GM19239 (cell line): ENCODE measurements at places on chromosomes 1 and 21.

DNA sequence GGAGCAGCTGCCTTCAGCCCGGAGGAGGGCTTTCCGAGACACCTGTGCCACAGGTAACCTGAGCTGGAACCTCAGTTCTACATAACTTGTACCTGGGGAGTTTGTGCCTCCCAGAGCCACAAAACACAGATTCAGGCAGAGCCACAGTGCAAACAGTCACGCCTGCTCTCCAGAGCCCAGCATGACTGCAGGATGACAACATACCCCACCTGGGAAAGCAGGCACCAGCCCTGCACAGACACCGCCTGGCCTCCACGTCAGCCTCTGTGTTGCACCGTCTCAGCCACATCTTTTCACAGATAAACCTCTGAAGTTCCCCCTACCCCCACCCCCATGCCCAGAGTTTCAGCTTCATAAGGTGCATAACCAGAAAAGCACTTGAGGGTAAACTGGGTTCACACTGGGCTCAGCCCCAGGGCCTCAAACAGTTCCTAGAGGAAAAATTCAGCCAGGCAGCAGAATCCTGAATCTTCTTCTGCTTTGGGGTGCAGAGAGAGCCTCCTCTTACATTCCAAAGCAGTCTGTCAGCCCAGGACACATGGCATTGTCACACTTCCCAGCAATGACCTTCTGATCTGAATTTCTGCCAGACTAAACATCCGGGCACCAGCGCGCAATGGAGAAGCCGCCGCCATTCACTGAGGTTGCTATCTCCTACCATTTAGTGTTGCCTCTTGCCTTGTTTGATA is 229.5 kb downstream of the TOMM20 start:
- no peak for DNase-seq

DNA sequence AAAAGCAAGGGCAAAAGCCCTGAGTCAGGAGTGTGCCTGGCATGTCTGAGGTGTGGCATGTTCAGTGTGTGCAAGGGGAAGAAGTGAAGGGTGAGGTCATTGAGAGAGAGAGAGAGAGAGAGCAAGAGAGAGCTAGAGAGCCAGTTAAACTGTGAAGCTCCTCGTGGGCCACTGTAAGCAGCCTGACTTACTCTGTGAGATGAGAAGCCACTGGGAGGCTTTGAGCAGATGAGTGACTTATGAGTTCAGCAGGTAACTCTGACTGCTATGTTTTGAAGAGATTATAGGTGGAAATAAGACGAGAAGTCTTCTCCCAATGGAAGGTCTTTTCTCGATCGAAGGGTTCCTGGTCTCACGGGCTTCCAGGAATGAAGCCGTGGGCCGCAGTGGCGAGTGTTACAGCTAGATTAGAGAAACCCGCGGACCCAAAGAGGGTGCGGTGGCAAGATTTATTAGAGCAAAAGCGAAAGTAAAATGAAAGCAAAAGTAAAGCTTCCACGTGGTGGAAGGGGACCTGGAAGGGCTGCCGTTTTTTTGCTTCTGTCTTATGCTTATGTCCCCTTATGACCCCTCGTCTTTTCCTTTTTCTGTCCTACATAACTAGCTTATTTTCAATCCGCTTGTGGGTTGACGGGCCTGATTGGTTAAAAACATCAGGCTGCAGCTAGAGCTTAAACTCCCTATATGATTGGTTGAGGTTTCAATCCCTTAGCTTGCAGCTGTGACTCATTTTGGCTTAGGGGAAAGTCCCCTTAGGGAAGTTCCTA is 323.1 kb upstream of the FAM78B start:
- DNase-seq, result peak; percentile 20

DNA sequence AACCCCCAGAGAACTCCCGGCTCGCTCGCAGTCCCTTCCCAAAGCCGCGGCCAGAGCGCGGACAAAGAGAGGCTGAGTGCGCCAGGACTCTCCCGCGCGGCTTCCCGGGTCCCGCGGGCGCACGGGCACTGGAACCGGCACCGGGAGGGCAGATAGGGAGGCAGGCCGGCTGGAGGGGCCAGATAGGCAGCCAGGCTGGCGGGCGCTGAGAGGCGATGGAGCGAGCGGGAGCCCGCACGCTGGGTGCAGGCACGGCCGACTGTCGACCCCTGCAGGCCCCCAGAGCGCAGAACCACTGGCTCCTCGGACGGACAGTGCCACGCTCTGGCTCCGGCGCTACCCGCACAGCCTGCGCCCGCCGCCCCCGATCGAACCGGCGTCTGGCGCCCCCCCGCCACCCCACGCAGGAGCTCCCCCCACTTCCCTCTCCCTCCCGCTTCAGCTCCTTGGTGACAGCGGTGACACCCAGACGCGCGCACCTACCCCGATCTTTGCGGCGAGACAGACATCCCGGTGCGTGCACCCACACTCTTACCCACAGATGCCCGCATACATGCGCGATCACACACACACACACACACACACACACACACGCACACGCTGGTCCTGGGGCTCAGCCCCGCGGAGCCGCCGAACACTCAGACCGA is 534 bp downstream of the SLC6A9 start:
- no peak for DNase-seq

GRCh38 chr1:100219883-100220282 is 29.8 kb downstream of the DBT start:
- DNase-seq, result no peak

- DNase-seq, result no peak
These were observed 62.7 kb downstream of the PDE9A start for GRCh38 chr21:42716074-42716473.

- DNase-seq, result no peak
These were observed 70.0 kb upstream of the PTGS2 start for GRCh38 chr1:186750257-186750656.

DNA sequence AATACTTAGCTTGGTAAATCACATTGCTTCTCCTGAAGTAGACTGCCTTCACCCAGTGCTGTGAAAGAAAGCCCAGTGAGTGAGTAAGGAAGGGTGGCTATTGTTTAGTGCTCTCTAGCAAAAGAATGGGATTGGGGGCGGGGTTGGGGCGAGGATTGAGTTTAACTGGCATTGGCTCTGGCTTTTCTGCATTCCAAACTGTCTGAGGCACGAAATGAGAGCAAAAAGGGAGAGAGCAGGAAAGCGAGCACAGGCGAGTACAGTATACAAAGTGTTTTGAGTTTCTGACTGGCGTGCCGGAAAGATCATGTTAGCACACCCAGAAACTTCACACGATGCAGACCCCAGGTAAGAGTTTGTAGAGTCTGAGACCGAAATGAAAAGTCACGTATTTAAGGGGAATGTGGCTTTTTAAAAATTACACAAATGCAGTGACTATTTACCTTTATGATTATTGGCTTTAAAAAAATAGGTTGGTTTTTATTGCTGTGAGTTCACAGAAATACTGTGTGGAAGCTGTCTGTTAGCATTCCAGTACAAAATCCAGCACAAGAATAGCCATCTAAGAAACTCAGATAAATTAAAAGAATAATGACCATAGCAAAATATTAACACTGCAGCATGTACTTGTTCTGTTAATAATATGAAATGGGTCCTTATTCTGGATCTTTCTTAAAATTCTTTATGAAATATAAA is 155.4 kb downstream of the CLEC20A start:
- DNase-seq, result no peak

GRCh38 chr1:234295068-234295467 is 78.2 kb upstream of the COA6 start:
- no peak for DNase-seq

DNA sequence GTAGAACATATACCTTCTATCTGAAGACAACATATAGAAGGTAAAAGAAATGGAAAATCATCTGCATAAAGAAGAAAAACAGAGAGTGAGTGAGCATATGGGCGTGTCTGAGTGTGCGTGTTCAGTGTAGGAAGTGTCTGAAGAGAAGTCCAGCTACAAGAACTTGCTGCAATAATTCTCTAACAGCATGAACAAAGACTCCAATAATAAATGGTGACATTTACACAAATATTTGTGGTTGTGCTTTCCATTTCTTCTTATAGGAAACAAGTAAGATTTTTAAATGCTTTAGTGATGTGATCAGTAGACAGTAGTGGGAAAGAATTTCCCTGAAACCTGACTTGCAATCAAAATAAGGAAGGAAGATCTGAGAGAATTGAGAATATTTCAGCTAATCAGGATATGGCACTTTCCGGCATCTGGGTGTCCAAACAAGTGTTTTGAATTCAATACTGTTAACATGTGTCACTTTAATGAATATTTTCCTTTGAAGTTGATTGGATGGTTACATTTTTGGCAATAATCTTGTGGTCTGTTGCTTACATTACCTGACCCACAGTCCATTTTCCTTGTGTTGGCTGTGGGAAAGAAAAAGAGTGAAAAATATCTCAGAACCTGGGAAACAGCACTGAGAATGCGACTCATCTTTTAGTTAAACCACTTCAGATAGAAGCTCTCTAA is 154.0 kb downstream of the TGFB2 start:
- no peak for DNase-seq

DNA sequence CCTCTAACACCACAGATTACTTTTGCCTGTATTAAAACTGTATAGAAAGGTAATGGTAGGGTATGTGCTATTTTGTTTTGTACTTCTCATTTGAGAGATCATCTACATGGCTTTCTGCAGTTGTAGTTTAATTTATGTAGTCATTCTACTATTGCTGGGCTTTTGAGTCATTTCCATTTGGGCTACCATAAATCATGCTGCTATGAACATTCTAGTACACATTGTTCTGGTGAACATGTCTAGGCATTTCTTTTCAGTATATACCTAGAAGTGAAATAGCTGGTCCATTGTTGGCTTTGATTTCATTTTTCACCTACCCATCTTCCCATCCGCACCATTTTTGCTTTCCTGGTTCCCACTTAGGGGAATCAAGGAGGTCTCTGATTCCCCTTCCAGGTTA is 18.7 kb downstream of the EDN2 start:
- DNase-seq, result no peak

GRCh38 chr1:12402159-12402673 is 172.4 kb downstream of the VPS13D start:
- no peak for DNase-seq

DNA sequence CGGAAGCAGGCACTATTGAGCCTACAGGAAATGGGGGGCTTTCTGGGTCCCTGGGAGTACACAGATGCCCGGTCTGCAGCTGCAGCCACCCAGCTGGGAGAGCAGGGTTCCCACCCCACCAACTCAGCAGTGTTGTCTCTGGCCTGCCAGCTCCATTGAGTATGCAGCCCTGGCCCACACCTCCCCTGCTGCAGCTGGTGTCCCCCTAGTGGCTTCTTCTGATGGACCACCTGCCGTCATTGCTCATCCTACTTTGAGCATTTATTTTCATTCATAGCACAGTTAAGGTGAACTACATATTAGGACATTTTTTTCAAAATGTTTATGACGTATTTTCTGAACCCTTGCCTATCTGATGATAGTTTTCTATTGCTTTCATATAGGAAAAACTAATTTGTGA is 189.8 kb upstream of the LYPLAL1 start:
- DNase-seq, result no peak

DNA sequence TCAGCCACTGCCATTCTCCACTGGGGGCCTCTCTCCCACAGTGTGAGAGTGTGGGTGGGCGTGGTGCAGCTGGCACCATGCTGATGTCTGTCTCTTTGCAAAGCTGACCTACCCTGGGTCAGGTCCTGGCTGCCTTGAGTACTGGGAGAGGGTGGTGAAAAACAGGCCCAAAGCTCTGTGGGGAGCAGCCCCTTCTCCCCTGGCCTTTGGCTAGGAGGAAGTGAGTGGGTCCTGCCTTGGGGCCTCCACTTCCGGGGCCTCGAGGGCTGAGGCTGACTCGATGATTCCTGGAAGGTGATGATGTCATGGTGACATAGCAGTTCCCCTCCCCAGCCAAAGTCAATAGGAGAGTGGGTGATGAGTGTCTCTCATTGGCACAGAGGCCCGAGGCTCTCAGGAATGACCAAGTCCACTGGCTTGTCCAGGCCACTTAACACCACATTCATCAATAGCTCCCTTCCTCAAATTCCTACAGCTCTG is 53.0 kb downstream of the IER5 start:
- no peak for DNase-seq

DNA sequence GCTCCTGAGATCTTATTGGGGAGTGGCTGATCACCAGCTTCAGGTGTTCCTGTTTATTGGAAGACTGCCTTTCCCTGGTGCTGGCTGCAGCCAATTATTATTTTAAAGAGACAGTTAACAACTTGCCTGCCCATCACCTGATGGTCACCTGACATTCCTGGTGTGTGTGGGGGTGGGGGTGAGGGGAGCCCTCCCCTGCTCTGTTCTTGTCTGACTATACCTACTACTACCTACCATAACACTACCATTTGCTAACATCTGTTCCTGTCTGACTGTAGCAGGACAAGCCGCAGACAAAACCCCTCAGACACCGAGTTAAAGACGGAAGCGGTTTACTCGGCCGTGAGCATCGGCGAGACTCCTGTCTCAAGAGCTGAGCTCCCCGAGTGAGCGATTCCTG is 54.9 kb upstream of the NBPF3 start:
- DNase-seq, result no peak

GRCh38 chr1:35350872-35351271 is 82.4 kb downstream of the ZMYM4 start:
- DNase-seq, result no peak

DNA sequence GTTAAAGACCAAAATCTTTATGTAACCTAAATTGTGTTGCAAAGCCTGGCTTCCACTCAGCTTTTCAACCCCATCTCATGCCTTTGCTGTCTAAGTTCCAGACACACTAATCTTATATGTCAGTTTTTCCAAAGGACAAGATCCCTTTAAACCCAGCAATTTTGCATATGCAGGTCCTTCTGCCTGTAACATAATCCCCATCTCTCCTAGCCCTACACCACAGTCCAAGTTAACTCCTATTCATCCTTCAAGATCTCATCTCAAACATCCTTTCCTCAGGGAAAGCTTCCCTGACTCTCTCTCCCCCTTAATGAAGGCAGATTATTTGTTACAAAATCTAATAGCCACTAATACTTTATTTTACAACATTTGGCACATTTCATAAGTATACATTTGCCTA is 366.3 kb downstream of the PLPP3 start:
- DNase-seq, result no peak

- DNase-seq, result no peak
These were observed 7.8 kb downstream of the FCMR start for GRCh38 chr1:206913766-206914537.

GRCh38 chr1:60088620-60089155 is 15.1 kb upstream of the C1orf87 start:
- no peak for DNase-seq
